Fibroblast of mammary gland (primary cell): ENCODE measurements at places on chromosomes 16 and 17.
A peak's percentile ranks its signal among the peaks of the same experiment; 100 is the strongest.

DNA sequence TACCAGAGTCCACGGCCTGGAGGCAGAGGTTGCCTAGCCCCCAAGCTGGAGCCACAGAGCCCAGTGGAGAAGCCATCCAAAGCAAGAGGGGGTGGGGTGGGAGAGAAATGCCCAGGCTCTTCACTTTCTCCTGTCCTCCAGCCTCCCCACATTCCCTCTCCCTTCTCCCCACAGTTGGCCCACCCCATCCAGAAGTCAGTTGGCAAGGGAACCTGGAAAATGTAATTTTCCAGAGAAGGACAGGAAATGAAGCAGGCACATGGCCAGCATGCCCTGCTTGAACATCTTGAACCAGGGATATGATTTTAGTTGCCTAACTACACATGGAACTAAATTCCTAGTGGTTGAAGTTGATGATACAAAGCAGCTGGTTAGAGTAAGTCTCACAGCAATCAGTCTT, 73.3 kb upstream of the IRX6 start:
- DNase-seq = no peak

DNA sequence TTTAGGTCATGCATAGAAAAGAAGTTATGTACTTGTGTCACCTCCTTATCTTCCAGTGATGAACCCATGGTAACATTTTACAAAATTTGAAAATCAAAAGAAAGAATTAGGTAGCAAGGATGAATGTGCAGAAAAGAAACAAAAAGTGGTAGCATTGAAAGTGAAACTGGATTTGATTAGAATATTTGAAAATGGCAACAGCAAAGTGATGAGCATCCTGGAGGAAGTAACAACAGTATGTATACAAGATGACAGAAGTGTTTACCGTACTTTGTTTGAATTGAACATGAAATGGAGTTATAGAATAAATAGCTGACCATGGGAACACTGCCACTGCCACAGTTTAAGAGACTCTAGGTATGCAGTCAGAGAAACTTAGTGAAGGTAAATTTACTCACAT, 1313.1 kb downstream of the CDH11 start:
- no peak for DNase-seq

GRCh38 chr16:85316321-85316919, 204.1 kb upstream of the CIBAR2 start:
- DNase-seq = peak; percentile 56

DNA sequence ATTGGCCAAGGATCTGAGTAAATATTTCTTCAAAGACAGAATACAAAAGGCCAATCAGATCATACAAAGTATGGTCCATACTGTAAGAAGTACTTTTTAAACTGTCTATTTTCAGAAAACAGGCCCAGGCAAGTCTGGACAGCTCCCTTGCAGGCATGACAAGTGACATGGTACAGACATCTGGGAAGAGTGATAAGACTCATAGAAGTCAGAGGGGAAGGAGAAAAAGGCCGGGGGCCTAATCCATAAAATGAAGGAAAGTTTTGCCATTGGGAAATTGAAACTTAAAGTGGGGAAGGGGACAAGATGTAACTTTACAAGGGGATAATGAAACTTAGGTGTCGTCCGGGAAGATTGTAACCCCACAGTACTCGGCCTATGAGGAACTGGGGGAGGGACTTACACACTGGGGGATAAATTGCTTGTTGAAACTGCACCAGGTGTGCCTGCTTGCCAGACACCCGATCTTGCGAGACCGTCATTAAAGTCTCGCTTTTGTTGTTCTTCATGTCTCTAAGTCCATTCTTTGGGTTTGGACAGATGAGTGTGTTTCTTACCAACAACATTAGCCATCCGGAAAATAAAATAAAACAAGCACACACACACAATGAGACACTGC, 684.0 kb downstream of the CDH11 start:
- no peak for DNase-seq

DNA sequence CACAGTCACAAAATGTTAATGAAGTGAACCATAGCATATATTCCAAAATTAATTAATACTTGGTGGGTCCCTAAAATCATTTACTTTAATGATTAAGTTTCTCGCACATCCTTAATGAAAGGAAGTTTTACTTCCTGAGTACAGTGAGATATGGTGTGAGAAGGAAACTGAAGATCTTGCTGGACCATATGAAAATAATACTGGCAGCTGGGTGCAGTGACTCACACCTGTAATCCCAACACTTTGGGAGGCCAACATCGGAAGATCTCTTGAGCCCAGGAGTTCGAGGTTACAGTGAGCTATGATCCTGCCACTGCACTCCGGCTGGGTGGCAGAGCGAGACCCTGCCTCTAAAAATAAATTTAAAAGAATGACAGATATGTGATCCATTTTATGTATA, 62.5 kb downstream of the ABCA8 start:
- no peak for DNase-seq

DNA sequence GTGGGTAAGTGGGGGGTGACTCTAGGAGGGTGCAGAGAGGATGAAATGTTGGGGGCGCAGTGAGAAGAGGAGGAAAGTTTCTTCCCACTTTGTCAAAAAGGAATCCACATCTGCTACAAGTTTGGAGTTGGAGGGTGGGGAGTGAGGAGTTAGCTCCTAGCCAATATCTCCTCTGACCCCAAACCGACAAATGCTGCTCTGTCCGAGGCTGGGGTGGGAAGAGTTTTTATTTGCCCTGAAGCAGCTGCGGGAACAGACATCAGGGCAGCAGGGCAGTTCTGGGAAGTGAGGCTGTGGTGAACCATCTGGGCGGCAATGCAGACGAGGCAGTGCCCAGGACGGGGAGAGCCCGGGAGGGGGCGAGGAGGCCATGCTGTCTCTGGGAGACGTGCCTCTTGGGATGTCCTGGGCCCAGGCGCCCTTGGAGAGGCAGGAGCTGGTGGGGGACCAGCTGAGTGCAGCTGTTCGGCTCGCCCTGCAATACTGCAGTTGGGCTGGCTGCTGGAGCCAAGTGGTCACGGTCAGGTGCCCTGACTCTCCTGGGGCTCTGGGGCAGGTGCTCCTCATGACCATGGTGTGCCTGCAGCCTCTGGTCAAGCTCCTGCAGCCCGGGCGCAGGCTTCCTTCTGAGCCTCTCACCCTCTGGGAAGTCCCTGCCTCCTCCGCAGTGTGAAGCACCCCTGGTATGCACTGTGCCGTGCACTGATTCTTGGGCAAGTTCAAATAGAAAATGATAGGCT, 6.4 kb upstream of the SOCS3 start:
- DNase-seq = no peak

- DNase-seq = no peak
These were observed 19.2 kb downstream of the AQP8 start for GRCh38 chr16:25235991-25236390.

- DNase-seq = peak; percentile 73
These were observed 1.0 kb downstream of the MCRIP1 start for GRCh38 chr17:81831957-81832607.

DNA sequence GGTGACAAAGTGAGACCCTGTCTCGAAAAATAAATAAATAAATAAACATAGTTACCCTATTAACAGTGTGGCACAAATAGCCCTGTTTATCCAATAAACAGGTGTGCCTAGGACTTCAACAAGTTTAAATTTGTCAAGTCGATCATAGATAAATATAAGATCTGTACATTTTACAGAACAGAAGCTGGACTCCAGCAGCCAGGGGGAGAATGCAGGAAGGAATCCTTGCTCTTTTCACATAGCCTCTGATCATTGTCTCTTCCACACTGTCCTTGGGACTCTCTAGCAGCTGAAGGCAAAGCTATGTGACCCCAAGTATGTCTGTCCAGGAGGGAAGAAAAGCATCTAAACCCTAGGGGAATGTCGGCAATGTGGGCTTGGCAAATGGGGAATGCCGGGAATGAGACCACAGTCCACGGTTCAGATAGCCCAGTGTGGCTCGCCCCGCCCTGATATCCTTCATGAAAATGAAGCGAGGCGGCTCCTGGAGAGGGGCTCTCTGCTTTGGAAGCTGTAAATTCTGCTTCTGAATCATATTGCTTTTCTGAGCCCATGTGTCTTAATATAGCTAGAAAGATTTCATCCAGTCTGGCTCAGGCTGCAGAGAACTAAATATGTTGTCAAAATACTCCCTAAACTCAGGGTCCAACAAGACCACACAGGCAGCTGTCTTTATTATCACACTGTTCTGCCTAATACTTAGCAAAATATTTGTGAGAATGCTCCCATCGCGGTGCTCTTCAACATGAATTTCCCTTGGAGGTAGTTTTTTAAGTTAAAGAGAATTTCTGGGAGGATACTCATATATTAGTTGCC, 24.9 kb upstream of the GRB2 start:
- DNase-seq = no peak

GRCh38 chr16:20399185-20399584, 5.4 kb downstream of the PDILT start:
- DNase-seq = no peak

DNA sequence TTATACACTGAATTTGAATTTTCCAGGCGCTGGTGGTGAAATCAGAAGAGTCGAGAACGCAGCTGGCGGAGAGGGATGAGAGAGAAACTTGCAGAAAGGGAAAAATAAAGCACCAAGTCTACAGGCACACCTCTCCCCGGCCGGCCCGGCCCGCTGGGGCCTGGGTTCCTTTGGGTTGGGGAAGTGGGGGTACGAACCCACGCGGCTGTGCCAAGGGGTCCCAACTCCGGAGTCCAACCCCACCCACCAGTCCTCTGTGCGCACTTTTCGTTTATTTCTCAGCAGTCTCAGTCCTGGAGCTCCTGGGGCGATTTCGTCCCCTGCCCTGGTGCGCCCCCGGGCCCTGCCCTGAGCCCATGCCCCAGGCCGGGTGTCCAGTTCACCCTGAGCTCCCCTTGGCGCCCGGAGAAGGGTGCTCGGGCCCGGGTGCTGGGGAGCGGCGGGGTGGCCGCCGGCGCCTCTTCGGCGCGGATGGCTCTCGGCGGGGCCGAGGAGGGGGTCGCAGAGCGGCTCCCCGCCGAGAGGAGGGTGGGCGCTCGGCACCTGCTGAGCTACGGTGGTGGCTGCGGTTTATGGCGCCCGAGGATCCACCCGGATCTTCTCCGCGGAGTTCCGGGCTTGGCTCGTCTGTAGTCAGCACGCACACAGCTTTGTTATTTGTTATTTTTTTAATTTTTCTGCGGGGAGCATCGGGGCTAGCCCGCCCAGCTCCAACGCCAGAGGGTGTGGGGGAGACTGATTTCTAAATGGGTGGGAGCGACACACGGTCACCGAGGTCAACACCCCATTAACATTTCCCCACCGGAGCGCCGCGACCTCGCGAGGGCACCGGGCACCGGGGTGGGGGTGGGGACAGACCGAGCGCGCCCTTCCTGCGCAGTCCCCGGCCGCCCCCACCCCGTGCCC, 15.7 kb upstream of the CBX8 start:
- DNase-seq = no peak

GRCh38 chr17:83115202-83115651, 35.8 kb downstream of the METRNL start:
- DNase-seq = no peak

DNA sequence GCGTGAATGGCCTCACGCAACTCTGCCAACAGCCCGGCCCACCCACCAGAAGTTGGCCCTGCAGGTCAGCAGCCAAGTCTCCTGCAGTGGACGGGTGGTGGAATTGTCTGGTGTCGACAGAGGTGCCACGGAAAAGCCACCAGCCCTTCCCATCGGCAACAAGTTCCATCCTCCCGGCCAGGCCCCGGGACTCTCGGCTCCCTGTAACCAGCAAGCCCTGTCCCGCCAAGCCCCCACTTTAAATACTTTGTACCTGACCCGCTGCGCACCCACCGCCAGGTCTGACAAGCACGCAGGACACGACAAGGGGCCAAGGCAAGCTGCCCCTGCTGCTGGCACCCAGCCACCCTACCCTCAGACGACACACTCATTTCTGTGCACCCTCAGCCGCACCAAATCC, 100.8 kb downstream of the RBFOX3 start:
- no peak for DNase-seq

DNA sequence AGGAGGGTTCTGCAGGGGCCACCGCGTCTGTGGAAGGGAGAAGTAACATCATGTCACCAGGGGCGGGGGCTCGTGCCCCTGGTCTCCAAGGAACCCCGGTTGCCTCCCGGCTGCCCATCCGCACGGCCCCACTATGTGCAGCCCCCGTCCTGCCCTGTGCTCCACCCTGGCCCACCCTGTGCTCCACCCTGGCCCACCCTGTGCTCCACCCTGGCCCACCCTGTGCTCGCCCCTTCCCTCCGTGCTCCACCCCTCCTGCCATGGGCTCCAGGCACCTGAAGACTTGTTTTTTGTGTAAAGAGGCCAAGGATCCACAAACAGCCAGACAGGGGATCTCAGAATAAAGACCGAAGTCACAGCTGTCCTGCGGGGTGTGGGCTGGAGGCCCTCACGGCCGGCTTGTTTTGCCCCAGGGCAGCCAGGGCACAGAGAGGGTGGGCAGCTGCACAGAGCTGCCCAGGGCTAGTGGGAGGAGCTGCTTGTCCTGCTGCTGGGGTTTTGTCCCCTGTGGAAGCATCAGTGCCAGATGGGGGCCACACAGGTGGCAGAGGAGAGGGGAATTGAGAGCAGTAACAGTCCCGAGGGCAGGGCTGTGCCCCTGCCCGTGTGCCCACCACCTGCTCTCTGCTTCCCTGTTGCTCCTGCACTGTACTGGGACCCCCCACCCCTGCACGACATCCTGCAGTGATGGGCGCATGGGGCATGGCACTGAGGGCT, 147.0 kb upstream of the CIBAR2 start:
- no peak for DNase-seq
